WTC11 (cell line): ENCODE measurements at places on chromosomes 5 and 9. TPM values are rescaled to one million over a fixed set of nuclear protein-coding genes. Genes with fewer than 3 reads are reported as not detected.
A peak's percentile ranks its signal among the peaks of the same experiment; 100 is the strongest.

DNA sequence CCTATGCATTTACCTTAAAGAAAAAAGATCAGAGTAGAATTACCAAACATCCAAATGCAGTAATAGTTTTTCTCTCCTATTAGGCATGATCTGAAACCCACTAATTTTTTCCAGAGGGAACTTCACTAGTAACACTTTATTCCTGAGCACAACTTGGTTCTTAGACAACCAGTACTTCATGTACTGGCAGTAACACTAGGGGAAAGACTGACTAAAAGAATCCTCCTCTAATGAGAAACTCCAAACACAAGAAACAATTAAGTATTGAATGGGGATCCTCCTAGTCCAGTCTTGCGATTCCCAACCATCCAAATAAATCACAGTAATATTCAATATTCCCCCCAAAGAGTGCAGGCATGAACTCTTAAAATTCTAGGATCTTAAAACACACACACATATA, 48.9 kb downstream of the ZNF608 start:
- peaks cover 78% of the 10 kb centered on the region for H3K4me1 ChIP-seq
- H3K4me3 ChIP-seq: no peak overlapping the region
- H3K27ac ChIP-seq: peak overlapping the region; percentile 48
- no peaks in the 10 kb centered on the region for H3K27me3 ChIP-seq
- peaks cover 10% of the 10 kb centered on the region for H3K36me3 ChIP-seq

- peaks cover 5% of the 10 kb centered on the region for H3K36me3 ChIP-seq
- no peak for DNase-seq
- no peaks in the 10 kb centered on the region for H3K27me3 ChIP-seq
- H3K4me1 ChIP-seq: no peaks in the 10 kb centered on the region
Observed at GRCh38 chr5:173802670-173803165, 85.4 kb upstream of the CPEB4 start.

GRCh38 chr5:68134033-68134668, 81.4 kb upstream of the PIK3R1 start:
- H3K4me1 ChIP-seq: peaks cover 25% of the 10 kb centered on the region
- DNase-seq: peak; percentile 23
- H3K36me3 ChIP-seq: no peaks in the 10 kb centered on the region
- no peaks in the 10 kb centered on the region for H3K27me3 ChIP-seq
- H3K4me3 ChIP-seq: no peak overlapping the region

DNA sequence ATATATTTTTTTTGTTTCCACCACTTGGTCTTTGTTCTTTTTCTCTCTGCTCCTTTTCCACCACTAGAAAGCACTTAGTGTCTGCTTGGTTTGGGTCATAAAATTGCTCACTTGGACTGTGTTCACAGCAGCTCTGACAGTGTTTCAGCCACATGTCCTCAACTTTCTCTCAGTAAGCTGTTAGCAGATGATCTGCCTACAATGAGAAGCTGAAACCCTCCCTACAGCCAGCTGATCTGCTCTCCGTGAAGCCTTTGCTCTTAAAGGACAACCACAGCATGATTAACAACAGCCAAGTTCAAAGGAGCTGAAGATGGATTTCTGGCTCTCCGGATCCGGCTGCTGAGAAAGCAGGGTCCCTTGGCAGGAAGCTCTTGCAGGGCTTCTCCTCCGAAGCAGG, 31.6 kb downstream of the PRLR start:
- H3K27ac ChIP-seq: no peak overlapping the region

DNA sequence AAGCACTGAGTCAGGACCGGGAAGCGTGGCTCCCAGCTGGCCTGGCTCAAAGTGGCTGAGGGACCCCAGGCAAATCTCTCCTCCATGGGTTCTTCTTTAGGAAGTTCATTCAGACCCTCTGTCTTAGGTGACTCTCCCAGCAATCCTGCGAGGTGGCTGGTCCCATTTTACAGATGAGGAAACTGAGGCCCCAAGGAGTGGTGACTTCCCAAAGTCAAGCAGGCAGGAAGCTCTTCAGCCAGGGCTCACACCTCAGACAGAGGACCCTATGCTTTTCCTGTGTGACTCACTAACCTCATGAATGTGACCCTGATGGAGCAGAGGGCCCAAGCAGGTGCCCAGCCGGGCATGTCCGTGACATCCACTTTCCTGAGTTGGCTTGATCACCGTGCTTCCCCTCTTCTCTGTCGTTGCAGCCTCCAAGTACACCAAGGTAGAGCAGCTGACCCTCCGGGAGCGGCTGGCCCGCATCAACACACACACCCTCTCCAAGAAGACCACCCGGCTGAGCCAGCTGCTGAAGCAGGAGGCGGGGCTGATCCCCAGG, 36.5 kb downstream of the ARHGEF37 start:
- no peaks in the 10 kb centered on the region for H3K36me3 ChIP-seq
- peaks cover 10% of the 10 kb centered on the region for H3K4me1 ChIP-seq
- H3K27ac ChIP-seq: no peak overlapping the region; the same call in 1 of the 2 replicates
- no peak overlapping the region for H3K4me3 ChIP-seq

DNA sequence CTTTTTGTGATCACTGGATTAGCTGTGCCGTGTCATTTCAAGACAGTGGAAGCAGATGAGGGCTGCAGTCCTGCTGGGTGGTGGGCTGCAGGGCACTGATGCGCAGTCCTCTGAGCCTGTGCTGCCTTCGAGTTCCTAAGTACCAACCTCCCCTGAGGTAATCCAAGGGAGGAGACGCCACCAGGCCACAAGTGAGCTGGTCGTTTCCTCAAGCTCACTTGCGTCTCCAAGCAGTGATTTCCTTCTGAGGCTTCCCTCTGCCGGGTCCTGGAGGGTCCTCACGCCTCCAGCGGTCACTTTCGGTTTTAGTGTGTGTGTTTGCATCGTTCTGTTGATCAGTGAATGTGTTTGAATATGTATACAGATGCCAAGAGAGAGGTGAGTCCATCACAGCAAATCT, 115.7 kb downstream of the TRIO start:
- H3K27me3 ChIP-seq: no peaks in the 10 kb centered on the region
- H3K4me1 ChIP-seq: peaks cover 80% of the 10 kb centered on the region
- DNase-seq: peak; percentile 58
- peak overlapping the region; percentile 94 for H3K27ac ChIP-seq
- H3K36me3 ChIP-seq: peaks cover 13% of the 10 kb centered on the region

BAAT gene
- total RNA-seq: 0.11 to 0.17 TPM (median 0.14 TPM) in 3 replicates

DNA sequence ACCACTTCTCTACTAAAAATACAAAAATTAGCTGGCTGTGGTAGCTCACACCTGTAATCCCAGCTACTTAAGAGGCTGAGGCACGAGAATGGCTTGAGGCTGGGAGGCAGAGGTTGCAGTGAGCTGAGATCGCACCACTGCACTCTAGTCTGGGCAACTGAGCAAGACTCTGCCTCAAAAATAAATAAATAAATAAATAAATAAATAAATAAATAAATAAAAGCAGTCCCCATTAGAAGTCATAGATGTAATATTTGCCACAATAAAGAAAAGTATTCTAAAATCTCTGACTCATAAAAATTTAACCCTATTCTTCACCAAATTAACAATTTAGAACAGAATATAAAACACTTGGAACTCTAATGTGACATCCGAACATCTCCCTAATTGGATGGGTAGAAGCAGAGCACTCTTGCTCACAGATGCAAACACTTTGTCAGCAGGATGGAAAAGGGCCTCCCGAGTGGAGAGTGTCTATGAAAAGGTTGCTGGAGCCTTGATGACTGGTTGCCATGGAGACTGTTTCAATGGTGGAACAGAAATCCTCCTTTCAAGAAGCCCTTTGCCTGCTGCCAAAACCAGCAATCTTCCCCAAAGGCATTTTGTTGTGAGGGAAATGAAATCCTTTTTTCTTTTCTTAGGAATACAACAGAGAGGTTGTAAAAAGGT, 38.9 kb upstream of the TRAF1 start:
- H3K4me3 ChIP-seq: no peak overlapping the region
- no peaks in the 10 kb centered on the region for H3K36me3 ChIP-seq
- no peaks in the 10 kb centered on the region for H3K27me3 ChIP-seq
- H3K27ac ChIP-seq: peak overlapping the region; percentile 35; the same call in 1 of the 2 replicates

- no peak for DNase-seq
- H3K36me3 ChIP-seq: peaks cover 10% of the 10 kb centered on the region
- no peaks in the 10 kb centered on the region for H3K27me3 ChIP-seq
- H3K4me1 ChIP-seq: peaks cover 19% of the 10 kb centered on the region
- no peak overlapping the region for H3K4me3 ChIP-seq
Observed at GRCh38 chr5:142722896-142723295, 37.0 kb upstream of the FGF1 start.

WDR38 gene
- not detected in 3 replicates for total RNA-seq

PCDHGA7 gene
- total RNA-seq: 1.6 to 2.8 TPM (median 2.1 TPM) in 3 replicates

CER1 gene
- 2.4 to 4.1 TPM (median 3.7 TPM) in 3 replicates for total RNA-seq

ORM2 gene
- total RNA-seq: 0.73 to 1.6 TPM (median 1.0 TPM) in 3 replicates

BNC2 gene
- 28.1 to 33.3 TPM (median 29.3 TPM) in 3 replicates for total RNA-seq

DNA sequence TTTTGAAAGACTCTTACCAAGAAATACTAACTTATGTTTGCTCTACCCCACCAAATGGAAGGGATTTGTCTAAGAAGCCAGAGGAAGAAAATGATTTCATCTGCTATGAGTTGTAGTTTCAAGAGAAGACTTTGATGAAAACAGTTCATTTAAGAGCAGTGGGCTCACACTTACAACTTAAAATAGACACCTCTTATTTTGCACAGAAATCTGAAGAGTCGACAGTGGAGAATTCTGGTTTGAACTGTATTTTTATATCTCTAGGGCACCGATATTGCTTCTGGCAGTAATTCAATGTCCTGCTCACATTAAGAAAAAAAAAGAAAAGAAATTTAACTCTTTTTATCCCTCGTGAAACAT, 1.9 kb upstream of the DAB2 start:
- no peaks in the 10 kb centered on the region for H3K36me3 ChIP-seq
- DNase-seq: no peak
- H3K27me3 ChIP-seq: peaks cover 5% of the 10 kb centered on the region; the same call in 1 of the 2 replicates
- H3K4me3 ChIP-seq: no peak overlapping the region

PCDHA9 gene
- total RNA-seq: 1.1 to 1.5 TPM (median 1.4 TPM) in 3 replicates

DNA sequence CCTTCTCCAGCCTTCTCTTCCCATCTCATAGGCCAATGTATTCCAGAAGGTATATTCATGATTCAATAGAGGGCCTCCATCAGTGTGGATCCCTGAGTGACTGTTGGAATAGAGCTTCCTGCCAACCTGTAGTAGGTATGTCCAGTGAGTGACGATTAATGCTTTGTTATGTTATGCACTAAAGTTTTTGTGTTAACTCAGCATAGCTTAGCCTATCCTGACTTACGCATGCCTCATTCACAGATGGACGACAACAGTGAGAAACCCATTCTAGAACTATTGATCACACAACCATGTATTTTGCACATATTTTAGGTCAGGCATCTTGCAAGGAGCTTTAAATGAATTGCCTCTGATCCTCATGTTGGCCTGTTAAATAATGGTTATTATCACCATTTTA, 225.5 kb upstream of the TRIM32 start:
- H3K27ac ChIP-seq: no peak overlapping the region
- H3K4me3 ChIP-seq: no peak overlapping the region
- no peaks in the 10 kb centered on the region; the same call in 1 of the 2 replicates for H3K27me3 ChIP-seq
- H3K36me3 ChIP-seq: peaks cover 7% of the 10 kb centered on the region
